Suprapubic skin (tissue), 4 donors: ENCODE measurements at places on chromosomes 1 and 21.
A peak's percentile ranks its signal among the peaks of the same experiment; 100 is the strongest.

- no peak overlapping the region for H3K27ac ChIP-seq
- H3K27me3 ChIP-seq: no peaks in the 10 kb centered on the region
- DNase-seq: no peak
- H3K4me1 ChIP-seq: no peaks in the 10 kb centered on the region
Observed at GRCh38 chr1:97562081-97562480, 358.8 kb downstream of the DPYD start.

- no peaks in the 10 kb centered on the region for H3K27me3 ChIP-seq
- H3K4me1 ChIP-seq: no peaks in the 10 kb centered on the region
- H3K4me3 ChIP-seq: no peak overlapping the region
- no peak overlapping the region for H3K27ac ChIP-seq
- no peaks in the 10 kb centered on the region for H3K36me3 ChIP-seq
Observed at GRCh38 chr21:39037807-39038405, 145.3 kb downstream of the PSMG1 start.

DNA sequence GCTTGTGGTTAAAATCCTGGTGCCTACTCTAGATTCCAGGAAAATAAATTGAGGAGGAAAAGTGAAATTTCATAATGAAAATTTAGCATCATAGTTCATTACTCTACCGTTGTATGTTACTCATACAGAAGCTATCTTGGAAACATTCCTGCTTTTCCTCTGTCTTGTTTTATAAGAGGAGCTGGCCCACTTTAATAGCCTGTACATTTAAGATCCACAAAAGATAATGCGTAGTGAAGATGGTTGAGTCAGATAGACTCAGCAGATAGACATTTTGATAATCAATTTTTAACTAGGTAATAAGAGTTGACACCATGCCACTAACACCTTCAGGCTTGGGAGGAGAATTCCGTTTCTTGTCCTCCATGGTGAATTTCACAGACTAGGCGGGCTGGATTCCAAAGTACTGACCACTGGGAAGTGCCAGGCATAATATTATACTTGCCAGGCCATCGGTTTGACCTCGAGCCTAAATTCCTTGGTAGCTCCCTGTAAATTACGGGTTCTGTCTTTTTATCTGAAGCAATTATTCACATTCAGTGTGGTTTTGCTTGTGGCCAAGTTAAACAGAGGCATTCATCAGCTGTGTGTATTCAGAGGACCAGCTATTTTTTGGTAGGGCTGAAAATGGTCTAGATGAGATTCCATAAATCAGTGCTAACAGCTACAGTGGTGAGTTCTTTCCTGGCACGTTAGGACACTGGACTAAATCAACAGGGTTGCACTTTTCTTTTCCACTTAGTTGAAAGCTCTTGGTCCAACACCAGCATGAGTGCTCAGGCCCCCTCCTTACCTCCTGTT lies 111.9 kb upstream of the KAZN start:
- H3K36me3 ChIP-seq: no peaks in the 10 kb centered on the region
- no peaks in the 10 kb centered on the region for H3K27me3 ChIP-seq
- DNase-seq: no peak
- no peak overlapping the region for H3K27ac ChIP-seq
- no peaks in the 10 kb centered on the region for H3K4me1 ChIP-seq

DNA sequence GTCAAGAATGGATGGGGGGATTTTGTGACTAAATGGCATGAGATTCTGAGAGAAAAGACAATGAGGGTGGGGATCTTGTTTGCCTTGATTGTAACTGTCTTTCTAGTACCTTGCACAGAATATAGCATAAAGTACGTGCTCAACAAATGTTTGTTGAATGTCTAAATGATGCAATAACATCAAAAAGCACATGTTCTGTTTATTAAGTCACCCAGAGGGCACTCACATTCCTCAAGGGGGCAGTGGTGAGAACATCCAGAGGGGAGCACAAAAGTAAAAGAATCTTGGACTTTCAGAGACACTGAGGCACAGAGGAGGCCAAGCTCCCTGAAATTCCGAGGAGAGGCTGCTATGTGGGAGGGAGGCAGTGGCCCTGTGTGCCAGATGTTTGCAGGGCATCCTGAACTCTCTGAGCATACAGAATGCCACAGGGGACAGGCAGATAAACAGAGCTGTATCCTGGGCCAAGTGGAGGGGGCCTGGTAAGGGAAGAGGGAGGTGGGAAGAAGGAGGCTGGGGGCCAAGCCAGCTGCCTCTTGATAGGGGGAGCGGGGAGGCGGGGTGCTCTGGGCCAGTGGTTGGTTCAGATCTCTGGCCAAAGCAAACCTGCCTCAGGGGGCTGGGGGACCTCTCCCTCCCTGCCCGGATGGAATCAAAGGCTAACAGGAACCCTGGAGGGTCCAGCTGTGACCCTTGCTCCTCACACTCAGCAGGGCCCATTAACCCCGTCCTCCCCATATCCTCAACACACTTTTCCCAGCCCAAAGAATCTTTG lies 6.5 kb upstream of the ATP1A2 start:
- H3K27me3 ChIP-seq: no peaks in the 10 kb centered on the region
- DNase-seq: no peak
- no peaks in the 10 kb centered on the region for H3K36me3 ChIP-seq
- H3K4me3 ChIP-seq: no peak overlapping the region
- peaks cover 7% of the 10 kb centered on the region for H3K4me1 ChIP-seq
- H3K27ac ChIP-seq: no peak overlapping the region

- H3K36me3 ChIP-seq: no peaks in the 10 kb centered on the region
- H3K27ac ChIP-seq: no peak overlapping the region
- DNase-seq: no peak
- H3K27me3 ChIP-seq: peaks cover 3% of the 10 kb centered on the region
- peaks cover 11% of the 10 kb centered on the region for H3K4me1 ChIP-seq
Observed at GRCh38 chr1:11720525-11720924, 15.4 kb upstream of the AGTRAP start.

GRCh38 chr1:21514245-21514644 lies 5.0 kb downstream of the ALPL start:
- H3K4me1 ChIP-seq: peaks cover 18% of the 10 kb centered on the region
- H3K27ac ChIP-seq: no peak overlapping the region
- no peak overlapping the region for H3K4me3 ChIP-seq
- H3K36me3 ChIP-seq: no peaks in the 10 kb centered on the region
- peaks cover 26% of the 10 kb centered on the region for H3K27me3 ChIP-seq

- DNase-seq: no peak
- no peaks in the 10 kb centered on the region for H3K27me3 ChIP-seq
- no peaks in the 10 kb centered on the region for H3K36me3 ChIP-seq
- H3K4me3 ChIP-seq: no peak overlapping the region
- H3K27ac ChIP-seq: no peak overlapping the region
Observed at GRCh38 chr1:192831706-192832355, 23.0 kb downstream of the RGS2 start.

DNA sequence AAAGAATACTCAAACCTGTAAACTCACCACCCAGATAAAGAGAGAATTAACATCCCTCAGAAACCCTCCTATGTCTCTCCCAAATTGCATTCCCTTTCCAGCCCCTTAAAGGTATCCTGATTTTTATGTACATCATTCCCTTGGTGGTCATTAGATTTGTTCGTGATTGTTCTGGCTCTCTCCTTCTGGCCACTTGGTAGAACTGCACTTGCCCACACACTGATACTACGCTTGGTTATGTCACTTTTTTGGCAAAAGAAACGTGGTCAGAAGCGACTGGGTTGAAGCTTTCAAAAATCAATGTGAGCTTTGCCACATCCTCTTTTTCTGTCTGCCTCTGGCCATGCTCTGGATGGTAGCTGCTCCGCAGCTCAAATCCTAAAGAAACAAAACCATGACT lies 76.3 kb downstream of the KRTAP19-8 start:
- no peaks in the 10 kb centered on the region for H3K36me3 ChIP-seq
- no peak overlapping the region for H3K4me3 ChIP-seq
- no peak for DNase-seq
- no peak overlapping the region for H3K27ac ChIP-seq
- H3K27me3 ChIP-seq: no peaks in the 10 kb centered on the region
- no peaks in the 10 kb centered on the region for H3K4me1 ChIP-seq

DNA sequence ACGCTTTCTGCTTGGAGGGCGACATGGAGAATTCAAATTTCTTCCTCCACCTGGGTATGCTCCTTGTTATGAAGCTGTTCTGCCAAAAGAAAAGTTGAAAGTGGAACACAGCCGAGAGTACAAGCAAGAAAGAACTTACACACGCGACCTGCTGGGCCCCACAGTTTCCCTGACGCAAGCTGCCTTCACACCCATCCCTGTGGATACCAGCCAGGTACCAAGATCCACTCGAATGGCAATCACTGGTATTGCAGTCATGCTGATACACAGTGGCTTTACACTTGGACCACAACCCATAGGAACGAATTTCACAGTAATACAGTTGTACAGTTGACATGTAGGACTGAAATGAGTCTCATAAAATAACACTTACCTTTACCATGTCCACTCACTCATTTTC lies 387.4 kb downstream of the ZP4 start:
- H3K4me3 ChIP-seq: no peak overlapping the region
- no peaks in the 10 kb centered on the region for H3K4me1 ChIP-seq
- no peak overlapping the region for H3K27ac ChIP-seq
- no peaks in the 10 kb centered on the region for H3K27me3 ChIP-seq
- H3K36me3 ChIP-seq: no peaks in the 10 kb centered on the region

GRCh38 chr21:29219165-29219770 lies 79.5 kb upstream of the BACH1 start:
- no peak overlapping the region for H3K27ac ChIP-seq
- H3K4me3 ChIP-seq: no peak overlapping the region
- H3K27me3 ChIP-seq: no peaks in the 10 kb centered on the region
- peaks cover 23% of the 10 kb centered on the region for H3K4me1 ChIP-seq

- no peak overlapping the region for H3K4me3 ChIP-seq
- DNase-seq: no peak
- H3K4me1 ChIP-seq: peaks cover 82% of the 10 kb centered on the region
- H3K27ac ChIP-seq: peak overlapping the region; percentile 64
Observed at GRCh38 chr1:208204779-208205178, 39.4 kb downstream of the PLXNA2 start.

GRCh38 chr1:211625040-211625439 lies 46.1 kb upstream of the SLC30A1 start:
- H3K4me3 ChIP-seq: no peak overlapping the region
- no peak for DNase-seq
- no peaks in the 10 kb centered on the region for H3K27me3 ChIP-seq

- H3K27me3 ChIP-seq: no peaks in the 10 kb centered on the region
- no peaks in the 10 kb centered on the region for H3K36me3 ChIP-seq
- no peaks in the 10 kb centered on the region for H3K4me1 ChIP-seq
Observed at GRCh38 chr1:190452272-190452848, 25.3 kb downstream of the BRINP3 start.

GRCh38 chr1:155070721-155071569 lies 7.4 kb downstream of the EFNA4 start:
- H3K4me3 ChIP-seq: peak overlapping the region; percentile 48
- peaks cover 14% of the 10 kb centered on the region for H3K36me3 ChIP-seq
- no peaks in the 10 kb centered on the region for H3K27me3 ChIP-seq
- peak; percentile 88 for DNase-seq
- H3K27ac ChIP-seq: peak overlapping the region; percentile 80

GRCh38 chr1:177871613-177872307 lies 98.1 kb downstream of the SEC16B start:
- H3K4me1 ChIP-seq: peaks cover 5% of the 10 kb centered on the region
- no peak overlapping the region for H3K4me3 ChIP-seq
- no peak overlapping the region for H3K27ac ChIP-seq
- no peaks in the 10 kb centered on the region for H3K27me3 ChIP-seq
- DNase-seq: no peak

- no peak for DNase-seq
- no peaks in the 10 kb centered on the region for H3K36me3 ChIP-seq
- no peaks in the 10 kb centered on the region for H3K27me3 ChIP-seq
- H3K4me3 ChIP-seq: peak overlapping the region; percentile 50
Observed at GRCh38 chr1:207029701-207030521, 2.6 kb downstream of the C1orf116 start.

DNA sequence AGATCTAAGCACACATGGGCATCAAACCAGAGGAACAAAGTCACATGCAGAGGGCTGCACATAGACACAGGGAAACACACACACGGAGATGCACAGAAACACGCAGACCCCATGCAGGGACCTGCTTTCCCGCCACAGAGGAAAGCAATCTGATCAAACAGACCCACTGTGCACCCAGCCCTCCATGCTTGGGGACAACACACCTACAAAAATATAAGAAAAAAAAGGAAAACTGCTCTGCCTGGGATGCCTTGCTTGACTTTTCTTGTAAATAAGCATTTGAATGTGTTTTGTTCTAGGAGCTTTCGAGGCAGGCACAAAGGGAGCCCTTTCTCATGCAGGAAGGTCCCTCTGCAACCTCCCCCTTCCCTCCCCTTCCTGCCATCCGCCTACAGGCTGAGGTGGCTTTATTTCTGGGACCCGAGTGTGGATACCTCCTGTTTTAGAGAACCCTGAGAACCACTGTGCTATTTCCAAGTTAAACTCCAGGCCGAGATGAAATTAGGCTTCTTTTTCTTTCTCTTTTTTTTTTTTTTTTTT lies 3.5 kb upstream of the ICMT start:
- no peaks in the 10 kb centered on the region for H3K36me3 ChIP-seq
- no peak overlapping the region for H3K27ac ChIP-seq
- no peak for DNase-seq
- H3K27me3 ChIP-seq: peaks cover 52% of the 10 kb centered on the region
- H3K4me1 ChIP-seq: peaks cover 30% of the 10 kb centered on the region

GRCh38 chr1:200262326-200262965 lies 147.4 kb downstream of the ZNF281 start:
- H3K27me3 ChIP-seq: peaks cover 4% of the 10 kb centered on the region
- no peaks in the 10 kb centered on the region for H3K4me1 ChIP-seq

DNA sequence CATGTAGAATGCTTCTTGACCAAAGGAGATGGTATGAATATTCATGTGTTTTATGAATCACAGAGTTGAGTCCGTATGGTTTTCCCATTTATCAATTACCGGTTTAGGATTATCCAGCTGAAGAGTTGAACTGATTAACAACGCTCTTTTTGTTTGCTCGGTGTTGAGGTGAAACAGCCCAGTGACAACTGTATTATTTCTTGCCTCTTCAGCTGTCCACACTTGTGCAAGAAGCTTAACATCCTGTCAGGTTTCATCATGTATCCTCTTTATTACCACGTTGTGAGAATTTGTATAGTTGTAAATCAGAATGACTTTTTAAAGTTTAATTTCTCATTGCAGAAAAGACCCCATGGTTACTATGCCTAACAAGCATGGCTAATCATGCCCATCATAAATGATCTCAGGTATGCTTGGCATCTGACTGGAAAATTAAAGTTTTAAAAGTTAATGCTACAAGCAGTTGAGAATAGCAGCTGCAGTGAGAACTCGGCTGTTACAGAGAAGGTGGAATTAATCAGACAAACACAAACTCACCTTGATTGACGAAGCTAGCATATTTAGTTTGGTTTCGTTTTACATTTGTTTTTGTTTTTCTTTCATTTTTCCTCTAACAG lies 563.2 kb upstream of the ADGRL2 start:
- peak overlapping the region; percentile 19 for H3K4me3 ChIP-seq
- no peaks in the 10 kb centered on the region for H3K36me3 ChIP-seq
- no peaks in the 10 kb centered on the region for H3K27me3 ChIP-seq
- H3K27ac ChIP-seq: no peak overlapping the region
- no peak for DNase-seq

- H3K4me3 ChIP-seq: no peak overlapping the region
- H3K27ac ChIP-seq: peak overlapping the region; percentile 48
- no peaks in the 10 kb centered on the region for H3K36me3 ChIP-seq
Observed at GRCh38 chr1:85798419-85798818, 90.2 kb upstream of the ZNHIT6 start.

- peaks cover 8% of the 10 kb centered on the region for H3K27me3 ChIP-seq
- H3K36me3 ChIP-seq: no peaks in the 10 kb centered on the region
- no peak overlapping the region for H3K4me3 ChIP-seq
- H3K27ac ChIP-seq: no peak overlapping the region
Observed at GRCh38 chr1:246792603-246793002, 68.4 kb downstream of the SCCPDH start.
